ENCODE measurements at places on chromosomes 4 and X. TPM values are rescaled to one million over a fixed set of nuclear protein-coding genes. Genes with fewer than 3 reads are reported as not detected.

The SORBS2 gene
- 50.7 TPM for total RNA-seq

The OCRL gene
- total RNA-seq, result 18.1 TPM

The CHIC2 gene
- 73.1 TPM for total RNA-seq

The ATP1B4 gene
- total RNA-seq, result not detected

The SUPT20HL1 gene
- total RNA-seq, result not detected

The CYTL1 gene
- 0.36 TPM for total RNA-seq

The RPA4 gene
- 1.1 TPM for total RNA-seq

The STS gene
- 10.9 TPM for total RNA-seq

The COX7B2 gene
- total RNA-seq, result not detected

The ADH1C gene
- 0.59 TPM for total RNA-seq

The PAGE1 gene
- total RNA-seq, result not detected
